ELF-1 (cell line): ENCODE measurements at places on chromosomes 6 and 20.

DNA sequence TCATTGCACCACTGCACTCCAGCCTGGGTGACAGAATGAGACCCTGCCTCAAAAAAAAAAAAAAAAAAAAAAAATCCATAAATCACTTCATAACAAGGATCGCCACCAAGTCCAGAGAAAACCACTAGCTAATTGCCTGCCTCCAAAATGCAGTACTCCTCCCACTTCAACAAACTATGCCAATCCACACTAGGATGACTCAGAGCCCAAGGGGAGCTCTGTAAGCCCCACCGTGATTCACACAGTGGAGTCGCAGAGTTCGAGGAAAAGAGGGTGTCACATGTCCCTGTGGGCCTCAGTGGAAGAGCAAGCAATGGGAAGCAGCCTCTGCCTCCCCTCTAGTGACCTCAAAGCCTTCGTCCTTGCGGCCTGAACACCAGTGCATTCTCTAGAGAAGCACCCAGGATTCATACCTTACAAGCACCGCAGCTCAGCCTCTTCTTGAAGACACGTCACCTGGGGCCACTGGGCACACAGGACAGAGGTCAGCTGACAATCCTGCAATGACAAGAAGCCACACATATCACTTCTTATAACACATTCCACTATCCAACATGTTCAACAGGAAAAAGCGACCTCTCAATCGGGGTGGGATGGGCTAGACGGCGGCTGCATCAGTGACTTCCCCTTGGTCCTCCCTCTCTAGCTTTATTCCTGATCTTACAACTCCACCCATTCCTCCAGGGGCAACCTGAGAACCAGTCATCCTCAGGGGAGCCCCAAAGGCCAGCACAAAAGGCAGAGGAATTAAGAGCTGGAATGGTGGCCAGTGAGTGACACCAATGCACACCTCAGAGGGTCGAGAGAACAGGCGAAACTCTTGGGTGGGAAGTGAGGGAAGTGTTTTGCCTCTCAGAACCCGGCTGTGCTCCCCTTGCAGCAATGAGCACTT, 8.9 kb downstream of the SNHG17 start:
- no peak for DNase-seq

- DNase-seq = peak; percentile 49
These were observed 82.1 kb downstream of the BFSP1 start for GRCh38 chr20:17449031-17449430.

DNA sequence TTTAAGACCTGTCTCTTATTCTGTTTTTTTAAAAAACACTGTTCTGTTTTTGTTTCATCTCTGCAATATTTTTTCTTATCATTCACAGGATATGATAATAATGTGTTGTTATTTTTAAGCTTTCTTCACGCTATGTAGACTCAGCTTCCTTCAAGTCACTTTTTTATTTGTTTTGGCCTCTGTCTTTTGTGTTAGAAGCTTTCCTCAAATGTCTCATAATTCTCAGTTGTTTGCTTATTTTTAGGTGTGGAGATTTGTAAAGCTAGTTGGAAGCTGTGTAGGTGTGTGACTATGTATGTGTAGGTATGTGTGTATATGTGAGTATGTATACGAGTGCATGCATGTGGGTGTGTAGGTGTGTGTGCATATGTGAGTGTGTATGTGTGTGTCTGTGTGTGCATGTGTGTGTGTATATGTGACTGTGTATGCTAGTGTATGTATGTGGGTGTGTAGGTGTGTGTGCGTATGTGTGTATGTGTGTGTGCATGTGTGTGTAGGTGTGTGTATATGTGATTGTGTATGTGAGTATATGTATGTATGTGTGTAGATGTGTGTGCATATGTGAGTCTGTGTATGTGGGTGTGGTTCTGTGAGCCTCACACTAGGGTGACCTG, 16.3 kb upstream of the VEGFA start:
- no peak for DNase-seq

DNA sequence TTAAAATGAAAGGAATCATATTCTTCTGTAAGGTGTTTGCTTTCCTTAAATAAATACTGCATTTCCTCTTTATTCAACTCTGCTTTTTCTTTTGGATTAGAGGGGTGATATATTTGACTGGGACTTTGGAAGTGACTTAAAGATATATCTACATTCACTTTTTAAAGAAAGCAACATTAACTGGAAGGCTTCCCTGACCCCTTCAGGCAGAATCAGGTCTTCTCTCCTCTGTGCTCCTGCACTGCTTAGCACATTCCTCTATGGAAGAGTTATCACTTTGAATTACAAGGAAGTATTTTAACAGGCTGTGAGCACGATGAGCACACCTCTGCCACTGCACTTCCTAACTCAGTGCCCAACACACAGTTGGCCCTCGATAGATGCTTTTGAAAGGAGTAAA, 59.2 kb upstream of the POU3F2 start:
- no peak for DNase-seq

GRCh38 chr6:72977114-72977513, 248.2 kb downstream of the KHDC1L start:
- no peak for DNase-seq

DNA sequence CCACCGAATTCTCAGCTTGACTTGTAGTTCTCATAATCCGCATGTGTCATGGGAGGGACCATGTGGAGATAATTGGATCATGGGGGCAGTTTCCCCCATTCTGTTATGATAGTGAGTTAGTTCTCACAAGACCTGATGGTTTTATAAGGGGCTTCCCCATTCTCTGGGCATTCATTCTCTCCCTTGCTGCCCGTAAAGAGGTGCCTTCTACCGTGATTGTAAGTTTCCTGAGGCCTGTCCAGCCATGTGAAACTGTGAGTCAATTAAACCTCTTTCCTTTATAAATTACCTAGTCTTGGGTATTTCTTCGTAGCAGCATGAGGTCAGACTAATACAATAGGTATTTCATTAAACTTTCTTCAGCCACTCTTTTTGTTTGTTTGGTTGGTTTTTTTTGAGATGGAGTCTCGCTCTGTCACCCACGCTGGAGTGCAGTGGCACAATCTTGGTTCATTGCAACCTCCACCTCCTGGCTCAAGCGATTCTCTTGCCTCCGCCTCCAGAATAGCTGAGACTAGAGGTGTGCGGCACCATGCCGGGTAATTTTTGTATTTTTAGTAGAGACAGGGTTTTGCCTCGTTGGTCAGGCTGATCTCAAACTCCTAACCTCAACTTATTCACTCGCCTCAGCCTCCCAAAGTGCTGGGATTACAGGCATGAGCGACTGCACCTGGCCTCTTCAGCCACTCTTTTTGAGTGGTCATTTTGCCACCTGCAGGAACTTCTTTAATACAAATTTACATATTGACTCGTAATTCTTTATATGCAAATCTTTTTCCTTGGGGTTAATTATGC, 36.3 kb downstream of the GSTA2 start:
- DNase-seq = no peak

DNA sequence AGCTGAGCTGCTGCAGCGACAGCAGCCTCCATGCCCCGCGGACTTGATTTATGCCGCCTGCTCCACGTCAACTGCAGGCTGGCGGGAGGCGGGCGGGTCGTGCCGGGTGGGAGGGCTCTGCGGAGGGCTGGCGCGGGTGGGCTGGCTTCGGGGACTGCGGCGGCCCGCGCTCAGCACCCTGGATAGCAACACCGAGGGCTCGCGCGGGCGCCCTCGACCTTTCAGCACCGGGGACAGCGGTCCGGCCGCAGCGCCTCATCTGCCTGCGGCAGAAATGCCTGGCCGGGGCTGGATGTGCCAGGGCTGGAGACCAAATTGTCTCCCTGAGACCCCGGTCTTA, 792 bp downstream of the SNAP25 start:
- DNase-seq = peak; percentile 85

DNA sequence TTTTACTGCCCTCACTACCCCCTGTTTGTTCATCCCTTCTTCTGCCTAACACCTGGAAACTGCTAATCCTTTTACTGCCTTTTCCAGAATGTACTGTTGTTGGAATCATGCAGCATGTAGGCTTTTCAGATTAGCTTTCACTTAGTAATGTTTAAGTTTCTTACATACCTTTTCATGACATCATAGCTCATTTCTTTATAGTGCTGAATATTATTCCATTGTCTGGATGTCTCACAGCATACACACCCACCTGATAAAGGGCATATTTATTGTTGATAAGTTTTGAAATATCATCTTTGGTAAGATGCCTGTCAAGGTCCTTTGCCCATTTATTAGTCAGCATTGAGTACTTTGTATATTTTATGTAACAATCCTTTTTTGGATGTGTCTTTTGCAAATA, 588.2 kb upstream of the NRSN1 start:
- DNase-seq = no peak

DNA sequence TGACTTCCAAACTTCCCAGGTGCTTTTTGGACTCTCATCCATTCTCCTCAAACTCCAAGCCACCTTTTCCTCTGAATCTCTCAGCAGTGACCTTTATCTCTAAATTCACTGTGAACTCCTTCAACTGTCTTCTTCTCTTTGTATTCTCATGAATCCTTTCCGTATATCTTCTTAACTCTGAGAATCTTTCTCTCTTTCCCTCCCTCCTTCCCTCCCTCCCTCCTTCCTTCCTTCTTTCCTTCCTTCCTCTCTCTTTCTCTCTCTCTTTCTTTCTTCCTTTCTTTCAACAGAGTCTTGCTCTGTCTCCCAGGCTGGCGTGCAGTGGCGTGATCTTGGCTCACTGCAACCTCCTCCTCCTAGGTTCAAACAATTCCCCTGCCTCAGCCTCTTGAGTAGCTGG, 4.3 kb upstream of the PRELID3B start:
- DNase-seq = no peak

GRCh38 chr6:145802141-145802540, 12.5 kb downstream of the FBXO30 start:
- no peak for DNase-seq

DNA sequence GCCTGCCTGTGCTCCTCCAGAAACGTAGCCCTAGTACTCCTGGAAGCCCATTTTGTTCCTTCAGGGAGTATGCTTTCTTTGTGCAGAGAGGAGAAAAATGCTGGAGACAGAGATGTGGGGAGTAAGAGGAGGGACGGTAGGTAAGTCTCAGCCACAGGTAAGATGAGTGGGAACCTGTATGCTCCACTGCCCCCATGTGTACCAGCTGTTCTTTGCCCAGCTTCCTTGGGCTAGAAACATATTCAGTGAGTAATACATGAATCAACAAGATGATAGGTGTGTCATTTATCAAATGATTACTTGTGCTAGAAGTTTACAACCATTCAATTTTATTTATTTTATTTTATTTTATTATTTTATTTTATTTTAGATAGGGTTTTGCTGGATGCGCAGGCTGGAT, 13.6 kb upstream of the CEP85L start:
- no peak for DNase-seq

- peak; percentile 7 for DNase-seq
These were observed 192.2 kb upstream of the SYNDIG1 start for GRCh38 chr20:24277196-24277595.

DNA sequence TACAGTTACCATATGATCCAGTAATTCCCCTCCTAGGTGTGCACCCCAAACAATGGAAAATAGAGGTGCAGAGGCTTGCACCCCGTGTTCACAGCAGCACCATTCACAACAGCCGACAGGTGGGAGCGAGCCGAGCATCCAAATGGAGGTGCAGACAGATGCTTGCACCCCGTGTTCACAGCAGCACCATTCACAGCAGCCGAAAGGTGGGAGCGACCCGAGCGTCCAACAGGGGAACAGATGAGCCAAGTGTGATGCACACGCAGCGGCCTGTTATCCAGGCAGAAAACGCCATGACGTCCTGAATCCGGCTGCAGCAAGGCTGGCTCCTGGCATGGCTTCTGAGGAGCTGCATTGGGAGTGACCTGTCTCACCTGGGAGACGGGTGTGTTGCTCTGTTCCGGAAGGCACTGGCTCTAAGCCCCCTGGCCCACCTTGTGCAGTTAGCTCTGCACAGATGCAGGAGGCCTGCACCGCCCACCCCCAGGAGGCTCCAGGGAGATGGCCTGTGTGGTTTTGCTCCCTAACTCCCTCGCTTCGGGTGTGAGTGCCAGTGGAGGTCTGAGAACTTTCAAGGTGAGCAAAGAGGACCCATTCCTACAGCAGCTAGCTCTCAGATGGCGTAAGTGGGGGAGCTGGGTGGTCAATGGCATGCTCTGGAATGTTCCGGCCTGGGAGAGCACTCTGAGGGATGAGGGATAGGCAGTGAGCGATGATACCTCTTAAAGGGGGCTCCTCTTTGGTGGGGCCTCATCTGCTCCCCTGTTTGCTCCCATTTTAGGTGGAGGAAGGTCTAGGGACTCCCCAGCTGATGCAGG, 47.8 kb upstream of the FRMD1 start:
- peak; percentile 1 for DNase-seq

DNA sequence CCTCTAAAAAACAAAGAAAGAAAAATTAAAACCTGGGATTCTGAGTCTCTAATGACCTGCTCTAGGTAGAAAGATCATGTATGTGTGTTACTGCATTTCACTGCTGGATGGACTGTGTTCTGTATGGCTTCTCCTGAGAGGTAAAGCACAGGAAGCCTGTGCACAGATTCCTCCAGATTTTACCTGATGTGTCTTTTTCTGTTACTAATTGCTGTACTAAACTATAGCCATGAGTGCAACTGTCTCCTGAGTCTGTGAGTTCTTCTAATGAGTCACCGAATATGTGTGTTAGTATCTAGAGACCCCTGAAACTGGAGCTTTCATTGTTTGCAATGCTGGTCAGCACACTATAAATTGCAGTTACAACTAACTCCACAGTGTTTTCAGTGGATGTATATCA, 270.8 kb downstream of the CDKAL1 start:
- DNase-seq = no peak

GRCh38 chr6:9948678-9949077, 466.2 kb downstream of the TFAP2A start:
- DNase-seq = no peak

- no peak for DNase-seq
These were observed 78.2 kb upstream of the SULF2 start for GRCh38 chr20:47863315-47863965.

- no peak for DNase-seq
These were observed 10.3 kb upstream of the CAPN11 start for GRCh38 chr6:44148306-44148705.

GRCh38 chr6:161696801-161697200, 422.9 kb upstream of the AGPAT4 start:
- no peak for DNase-seq

GRCh38 chr20:50673466-50674137, 17.7 kb downstream of the RIPOR3 start:
- no peak for DNase-seq
